GM12892 (cell line): ENCODE measurements at places on chromosomes 11 and 22.

- no peak for DNase-seq
Measured at GRCh38 chr11:76231121-76231738, 24.9 kb upstream of the WNT11 start.

GRCh38 chr22:50252082-50253045 is 1.3 kb upstream of the HDAC10 start:
- peak; percentile 78 for DNase-seq

GRCh38 chr11:64568041-64568571 is 22.9 kb upstream of the SLC22A12 start:
- no peak for DNase-seq

- DNase-seq, result no peak
Measured at GRCh38 chr11:47946682-47947559, 33.4 kb upstream of the PTPRJ start.

DNA sequence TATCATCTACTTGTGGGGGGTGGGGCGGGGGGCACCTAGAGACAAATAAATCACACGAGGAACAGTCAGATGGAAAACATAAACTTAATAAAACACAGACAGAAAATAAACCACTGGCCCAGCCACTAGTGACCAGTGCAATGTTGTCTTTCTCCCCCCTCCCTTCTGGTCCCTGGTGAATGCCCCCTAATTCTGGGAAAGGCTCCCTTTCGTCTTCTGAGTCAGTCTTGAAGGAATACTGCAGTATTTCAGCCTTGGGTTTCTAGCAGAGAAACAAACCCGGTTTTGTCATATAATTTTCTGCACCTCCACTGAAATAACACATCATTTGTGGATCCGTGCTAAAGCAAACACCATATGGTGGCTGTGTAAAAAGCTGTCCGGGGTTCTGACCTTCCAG is 101.7 kb downstream of the ABTB2 start:
- DNase-seq, result no peak

DNA sequence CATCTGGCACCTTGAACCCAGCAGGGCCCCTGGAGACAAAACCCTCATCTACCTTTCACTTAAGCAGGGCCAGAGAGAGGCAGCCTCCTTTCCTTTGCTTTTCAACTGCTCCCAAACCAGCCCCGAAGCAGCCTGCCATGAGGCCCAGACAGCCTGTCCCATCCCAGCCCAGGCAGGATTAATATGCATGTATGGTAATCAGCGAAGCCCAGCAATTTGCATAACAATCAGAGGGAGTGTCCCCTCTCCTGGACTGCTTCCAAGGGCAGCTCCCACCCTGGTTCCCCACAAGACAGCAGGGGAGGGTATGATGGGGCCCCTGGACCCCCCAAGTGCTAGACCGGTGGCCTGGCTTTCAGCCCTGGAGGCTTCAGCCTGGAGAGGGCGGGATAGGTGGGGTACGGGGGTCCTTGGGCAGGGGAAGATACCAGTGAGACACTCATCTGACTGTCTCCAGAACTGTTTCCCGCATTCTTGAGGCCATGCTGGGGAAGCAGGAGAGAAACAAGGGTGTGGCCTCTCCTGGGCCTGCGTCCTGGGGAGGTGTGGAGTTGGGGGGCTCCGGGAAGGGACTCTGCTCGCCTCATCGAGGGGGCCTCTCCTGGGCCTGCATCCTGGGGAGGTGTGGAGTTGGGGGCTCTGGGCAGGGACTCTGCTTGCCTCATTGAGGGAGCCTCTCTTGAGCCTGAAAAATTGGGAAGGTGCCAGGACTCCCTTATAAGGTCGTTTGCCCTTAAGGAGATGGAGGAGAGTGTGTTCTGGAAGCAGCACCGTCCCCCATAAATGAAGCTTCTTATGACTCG is 93.2 kb upstream of the PRR5 start:
- no peak for DNase-seq

DNA sequence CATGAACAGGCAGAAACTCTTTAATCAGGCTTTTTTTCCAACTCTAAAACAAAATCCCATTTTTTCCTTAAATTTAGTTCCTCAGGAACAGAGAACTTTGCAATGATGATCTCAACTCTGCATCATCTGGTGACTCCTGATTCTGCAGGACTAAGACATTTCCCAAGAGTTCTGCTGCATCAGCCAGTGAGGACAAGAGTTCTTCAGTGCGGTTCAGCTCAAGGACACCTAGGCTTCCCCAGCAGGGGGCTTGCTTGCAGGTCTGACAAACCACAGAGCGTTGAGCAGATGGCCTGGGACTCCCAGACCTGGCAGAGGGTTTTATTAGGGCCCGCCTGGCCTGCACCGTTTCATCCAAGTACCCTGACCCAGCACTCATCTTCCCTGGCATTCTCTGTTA is 6.4 kb downstream of the CDCA5 start:
- DNase-seq, result no peak

DNA sequence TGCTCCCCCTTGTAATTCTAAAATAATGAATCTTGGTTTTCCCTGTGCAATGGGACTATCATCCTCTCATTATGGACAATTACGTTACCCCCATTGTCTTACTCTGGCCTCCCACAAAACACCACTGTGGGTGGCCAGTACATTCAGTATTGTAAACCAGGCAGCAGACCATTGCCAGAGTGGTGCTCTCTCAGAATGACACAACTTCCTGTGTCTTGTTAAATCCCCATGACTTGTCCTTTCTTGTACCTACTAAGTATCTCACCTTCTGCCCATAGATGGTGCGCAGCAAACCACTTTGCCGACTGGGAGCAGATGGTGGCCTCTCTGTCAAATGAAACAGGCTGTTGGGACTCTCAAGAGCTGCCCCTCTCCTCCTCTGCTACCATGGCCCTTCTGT is 287.1 kb upstream of the RAG2 start:
- no peak for DNase-seq

GRCh38 chr22:45059296-45059695 is 49.5 kb upstream of the PHF21B start:
- DNase-seq, result no peak

DNA sequence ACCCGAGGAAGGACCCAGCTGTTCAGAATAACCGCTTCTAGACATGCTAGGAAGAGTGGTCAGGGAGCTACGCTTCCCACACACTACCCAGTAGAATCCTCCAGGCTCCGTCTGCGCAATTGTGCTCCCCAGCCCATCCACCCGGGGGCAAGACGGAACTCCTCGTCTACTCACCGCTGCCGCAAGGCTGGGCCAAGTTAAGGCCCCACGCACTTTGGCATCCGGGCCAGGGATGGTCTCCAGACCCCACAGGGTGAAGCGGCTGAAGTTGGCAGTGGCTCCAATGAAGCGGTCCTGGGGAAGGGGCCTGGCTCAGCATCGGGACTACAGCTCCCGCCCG is 757 bp downstream of the RNASEH2C start:
- DNase-seq, result no peak

- DNase-seq, result no peak
Measured at GRCh38 chr11:75541193-75542087, 15.7 kb upstream of the GDPD5 start.

- DNase-seq, result no peak
Measured at GRCh38 chr11:123362941-123363340, 67.1 kb upstream of the GRAMD1B start.

DNA sequence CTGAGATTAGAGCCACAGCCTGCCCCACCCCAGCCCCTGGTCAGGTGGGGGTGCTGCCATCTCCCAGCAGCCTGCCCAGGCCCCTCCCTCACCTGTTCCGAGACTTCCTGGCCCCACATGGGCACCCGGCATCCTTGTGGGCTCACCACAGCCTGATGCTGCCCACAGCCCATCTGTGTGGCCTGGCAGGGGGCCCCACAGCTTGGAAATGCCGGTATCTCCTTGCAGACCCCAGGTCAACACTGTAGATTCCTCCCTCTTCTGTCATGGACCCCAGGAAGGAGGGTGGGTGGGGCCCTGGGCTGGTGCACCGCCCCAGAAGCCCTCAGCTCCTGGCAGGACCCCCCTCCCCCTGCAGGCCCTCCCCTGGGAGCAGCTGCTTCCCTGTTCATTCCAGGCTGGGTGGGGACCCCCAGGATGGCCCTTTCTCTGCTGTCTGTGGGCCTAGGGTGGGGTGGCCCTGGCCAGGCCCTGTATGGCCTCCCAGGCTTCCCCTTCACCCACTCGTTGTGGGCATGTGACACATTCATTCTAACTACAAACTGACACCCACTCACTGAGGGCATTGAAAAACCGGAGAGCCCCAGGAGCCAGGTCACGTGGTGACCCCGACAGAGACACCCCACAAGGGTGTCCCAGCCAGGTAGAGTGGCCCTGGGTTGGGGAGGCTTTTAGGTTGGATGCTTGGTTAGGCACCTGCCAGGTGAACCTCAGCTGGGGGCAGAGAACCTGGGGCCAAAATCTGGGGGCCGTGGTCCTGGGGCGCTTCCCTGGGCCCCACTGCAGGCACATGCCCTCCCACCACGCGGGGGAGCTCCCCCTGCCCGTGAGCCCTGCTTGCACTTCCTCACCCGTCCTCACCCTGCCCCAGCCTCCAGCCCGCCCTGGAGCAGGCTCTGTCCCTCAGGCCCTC is 44.1 kb upstream of the CCDC188 start:
- DNase-seq, result no peak

DNA sequence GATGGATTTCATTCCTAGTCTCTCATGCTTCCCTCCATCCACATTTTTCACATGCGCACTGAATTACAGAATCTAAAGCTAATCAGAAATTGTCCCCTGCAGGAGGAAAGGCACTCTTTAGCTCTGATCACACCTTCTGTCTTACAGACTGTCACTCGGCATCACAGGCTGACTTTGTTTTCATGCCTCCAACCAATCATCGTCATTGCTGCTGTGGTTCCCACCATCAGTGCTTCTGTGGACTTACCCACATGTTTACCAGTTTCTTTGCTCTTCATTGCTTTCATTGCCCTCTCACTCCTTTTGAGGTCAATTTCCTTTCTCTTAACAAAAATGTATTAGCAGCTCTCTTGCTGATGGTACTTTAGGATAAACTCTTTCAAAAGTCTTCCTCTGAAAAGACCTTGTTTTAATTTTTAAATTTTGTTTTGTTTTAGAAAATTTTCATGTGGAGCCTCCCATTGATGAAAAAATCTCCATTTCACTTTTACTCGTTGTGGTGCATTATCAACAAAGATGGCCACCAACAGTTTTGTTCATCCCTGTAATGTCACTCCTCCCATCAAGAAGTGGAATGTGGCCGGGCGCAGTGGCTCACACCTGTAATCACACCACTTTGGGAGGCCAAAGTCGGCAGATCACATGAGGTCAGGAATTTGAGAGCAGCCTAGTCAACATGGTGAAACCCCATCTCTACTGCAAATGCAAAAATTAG is 20.2 kb upstream of the TREH start:
- no peak for DNase-seq

DNA sequence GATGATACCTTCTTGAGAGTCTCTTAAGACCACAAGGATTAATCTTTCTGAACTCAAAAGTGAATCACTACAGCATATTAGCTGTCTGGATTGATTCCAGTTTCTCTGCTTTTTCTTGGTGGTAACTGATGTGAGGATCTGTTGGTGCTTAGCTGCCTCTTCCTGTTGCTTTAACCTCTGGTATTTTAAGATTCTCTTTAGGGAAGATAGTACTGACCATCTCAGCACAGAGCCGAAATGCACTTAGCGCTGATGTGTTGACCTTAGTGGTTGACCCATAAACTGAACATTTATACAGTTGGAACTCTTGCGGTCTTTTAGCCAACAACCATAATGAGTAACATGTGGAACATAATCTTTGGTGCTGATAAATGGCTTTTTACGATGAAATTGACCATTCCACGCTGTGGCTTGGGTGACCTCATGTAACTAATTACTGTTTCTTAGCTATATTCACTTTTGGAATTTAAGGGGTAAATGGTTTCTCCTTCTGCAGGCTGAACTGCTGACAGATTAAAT is 33.7 kb downstream of the APLP2 start:
- no peak for DNase-seq

GRCh38 chr11:69694781-69695180 is 9.0 kb downstream of the FGF19 start:
- no peak for DNase-seq

DNA sequence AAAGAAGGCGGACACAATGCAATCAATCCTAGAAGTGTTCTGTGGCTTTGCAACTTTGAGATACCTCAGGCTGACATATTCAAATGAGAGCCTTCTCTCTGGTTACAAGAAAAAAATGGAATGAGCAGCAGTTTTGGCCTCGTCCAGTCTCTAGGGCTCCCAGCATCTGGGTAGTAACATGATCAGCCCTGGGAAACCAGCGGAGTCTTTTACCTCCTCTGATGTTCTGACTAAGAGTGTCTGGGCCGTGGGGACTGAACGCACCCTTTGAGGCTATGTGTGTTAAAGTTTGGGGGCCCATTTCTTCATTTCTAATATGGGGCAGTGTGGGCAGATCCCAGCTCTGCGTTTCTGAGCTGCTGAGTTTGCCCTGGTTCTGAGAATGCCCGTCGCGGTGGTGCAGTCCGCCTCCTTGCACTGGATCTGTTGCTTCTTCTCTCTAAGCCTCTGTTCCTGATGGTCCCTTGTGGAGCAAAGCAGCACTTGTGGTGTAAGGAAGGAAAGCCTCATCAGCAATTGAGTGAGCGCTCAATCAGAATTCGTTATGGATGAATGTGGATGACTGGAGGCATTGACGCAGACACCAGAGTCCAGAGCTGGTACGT is 8.1 kb downstream of the PARVB start:
- no peak for DNase-seq

- no peak for DNase-seq
Measured at GRCh38 chr22:50145721-50146438, 24.7 kb upstream of the PANX2 start.

GRCh38 chr22:22973336-22973735 is 85.7 kb downstream of the IGLL5 start:
- DNase-seq, result no peak

GRCh38 chr11:122785031-122785541 is 53.2 kb upstream of the CRTAM start:
- DNase-seq, result no peak

DNA sequence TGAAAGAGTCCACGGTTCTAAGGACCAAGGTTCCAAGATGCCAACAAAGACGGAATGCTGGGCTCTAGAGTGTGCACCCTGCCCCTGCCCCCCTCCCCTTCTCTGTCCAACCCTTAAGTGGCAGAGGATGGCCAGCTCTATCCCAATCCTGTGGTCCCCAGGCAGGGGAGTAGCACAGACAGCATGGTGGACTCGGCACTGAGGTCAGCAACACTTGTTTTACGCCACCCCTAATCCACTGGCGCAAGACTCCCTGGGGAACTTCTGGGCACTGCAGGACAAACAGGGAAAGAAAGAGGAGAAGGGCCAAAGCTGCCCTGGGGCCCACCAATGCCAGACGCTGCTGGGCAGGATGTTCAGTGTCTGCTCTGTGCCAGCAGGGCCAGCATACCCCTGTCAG is 18.9 kb downstream of the GDPD5 start:
- DNase-seq, result no peak

- DNase-seq, result no peak
Measured at GRCh38 chr22:22452211-22452610, 56.3 kb downstream of the ZNF280B start.
